ENCODE measurements at places on chromosomes 12 and 14.

DNA sequence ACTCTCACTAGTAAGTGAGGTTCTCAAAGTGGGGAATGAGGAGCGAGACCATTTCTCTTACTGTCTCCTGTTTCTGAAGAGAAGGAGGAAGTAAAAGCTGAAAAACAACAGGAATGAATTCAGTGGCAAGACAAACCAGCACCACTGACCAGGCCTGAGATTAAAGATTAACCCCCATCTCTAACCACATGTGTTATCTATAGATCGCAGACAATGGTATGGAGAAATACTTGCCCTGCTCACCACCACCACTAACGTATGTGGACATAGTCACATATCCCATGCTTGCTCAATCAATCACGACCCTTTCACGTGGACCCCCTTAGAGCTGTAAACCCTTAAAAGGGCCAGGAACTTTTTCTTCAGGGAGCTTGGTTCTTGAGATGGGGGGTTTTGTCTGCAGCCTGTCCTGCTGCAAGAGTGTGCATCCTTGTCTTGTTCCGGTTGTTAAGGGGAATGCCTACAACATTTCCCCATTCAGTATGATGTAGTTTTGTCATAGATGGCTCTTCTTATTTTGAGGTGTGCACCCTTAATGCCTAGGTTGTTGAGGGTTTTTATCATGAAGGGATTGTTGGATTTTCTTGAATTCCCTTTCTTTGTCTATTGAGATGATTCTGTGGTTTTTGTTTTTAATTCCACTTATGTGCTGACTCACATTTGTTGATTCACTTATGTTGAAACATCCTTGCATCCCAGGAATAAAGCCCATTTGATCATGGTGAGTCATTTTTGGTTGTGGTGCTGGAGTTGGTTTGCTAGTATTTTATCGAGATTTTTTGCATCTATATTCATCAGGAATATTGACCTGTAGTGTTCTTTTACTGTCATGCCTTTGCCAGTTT is 698.8 kb upstream of the LMO3 start:
- no peak for DNase-seq

- DNase-seq, result no peak
These were observed 38.3 kb downstream of the MYO1H start for GRCh38 chr12:109386059-109386433.

DNA sequence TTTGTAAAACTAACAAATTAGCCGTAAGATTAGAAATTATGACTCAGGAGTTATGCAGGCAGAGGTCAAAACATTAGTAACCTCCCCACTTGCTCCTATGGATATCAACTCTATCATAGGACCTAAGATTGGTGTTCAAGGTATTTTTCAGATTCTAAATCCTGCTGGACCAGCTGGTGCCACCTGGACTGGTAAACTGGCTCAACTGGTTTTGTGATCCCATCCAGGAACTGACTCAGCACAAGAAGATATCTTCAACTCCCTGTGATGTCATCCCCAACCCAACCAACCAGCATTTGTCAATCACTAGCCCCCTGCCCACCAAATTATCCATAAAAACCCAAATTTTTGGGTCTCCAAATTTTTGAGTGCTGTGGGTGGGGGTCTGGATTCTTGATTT is 98.1 kb upstream of the OR4E1 start:
- DNase-seq, result no peak

DNA sequence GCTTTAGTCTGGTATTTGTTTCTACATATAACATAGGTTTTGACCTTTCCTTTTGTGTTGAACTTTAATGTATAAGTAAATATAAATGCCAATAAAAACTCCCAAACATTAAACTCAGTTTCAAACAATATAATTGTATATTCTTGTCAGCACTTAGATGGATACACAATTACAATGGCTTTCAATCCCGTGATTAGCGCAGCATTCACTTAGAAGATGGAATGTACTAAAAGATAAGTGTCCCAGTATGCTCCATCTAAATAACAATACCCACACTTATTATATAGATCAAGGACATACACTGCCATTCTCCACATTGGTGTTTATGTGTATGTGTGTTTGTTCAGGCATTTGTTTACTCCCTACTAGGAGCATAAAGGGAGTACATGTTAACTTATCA is 193.1 kb downstream of the SOX5 start:
- DNase-seq, result no peak

DNA sequence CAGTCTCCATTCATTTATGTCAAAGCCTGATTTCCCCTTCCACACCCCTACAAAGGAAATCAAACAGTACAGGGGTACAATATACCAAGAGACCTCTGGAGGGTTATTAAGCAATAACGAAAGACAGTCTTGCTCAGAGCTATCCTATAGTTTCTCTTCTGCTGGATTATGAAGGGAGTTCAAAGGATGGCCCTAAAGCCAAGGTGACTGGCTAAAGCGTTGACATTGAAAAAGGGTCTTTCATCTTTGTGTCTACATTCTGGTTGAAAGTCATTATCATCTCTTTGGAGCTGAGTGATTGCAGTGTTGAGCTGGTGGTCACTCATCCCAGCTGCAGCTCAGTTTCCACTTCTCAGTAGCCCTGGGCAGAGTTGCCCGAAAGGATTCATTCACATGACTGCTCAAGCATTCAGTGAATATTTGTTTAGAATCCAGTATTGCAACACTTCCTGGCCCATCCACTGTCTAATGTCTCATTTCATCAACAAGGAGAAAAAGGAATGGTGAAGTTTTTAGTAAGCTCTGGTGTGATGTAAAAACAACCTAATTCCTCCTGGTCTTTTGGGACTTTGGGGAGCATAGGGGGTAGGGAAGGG is 19.2 kb upstream of the TBX5 start:
- no peak for DNase-seq

- DNase-seq, result no peak
These were observed 185.8 kb upstream of the NUDT4 start for GRCh38 chr12:93191956-93192355.
